Stimulated activated CD4-positive, alpha-beta T cell treated with anti-CD3 and anti-CD28 coated beads, Interleukin-1b, Interleukin-23, amount 100 ng/mL, for 4 hours (primary cell): ENCODE measurements at places on chromosomes 16 and 17.

DNA sequence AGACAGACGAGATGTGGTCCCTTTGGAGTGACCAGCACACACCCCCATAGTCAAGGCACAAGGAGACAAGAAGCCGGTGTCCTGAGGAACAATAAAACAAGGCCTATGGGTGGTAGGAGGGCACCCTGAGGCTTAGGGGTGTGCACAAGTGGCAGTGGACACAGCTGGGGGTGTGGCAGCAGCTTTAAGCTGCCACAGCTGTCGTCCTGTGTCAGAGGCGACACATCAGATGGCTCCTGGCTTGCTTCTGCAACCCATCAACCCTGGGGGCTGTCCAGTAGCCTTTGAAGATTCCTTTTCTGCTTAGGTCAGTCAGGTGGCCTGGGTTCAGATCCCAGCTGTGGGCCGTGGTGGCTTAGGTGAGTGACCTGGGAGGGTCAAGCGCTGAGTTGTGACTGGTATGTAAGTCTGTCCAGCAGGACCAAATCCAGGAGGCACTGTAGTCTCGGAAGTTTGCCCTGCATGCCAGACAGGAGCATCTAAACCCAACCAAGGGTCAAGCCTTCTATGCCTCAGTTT, 15.8 kb downstream of the DRC3 start:
- DNase-seq, result no peak

DNA sequence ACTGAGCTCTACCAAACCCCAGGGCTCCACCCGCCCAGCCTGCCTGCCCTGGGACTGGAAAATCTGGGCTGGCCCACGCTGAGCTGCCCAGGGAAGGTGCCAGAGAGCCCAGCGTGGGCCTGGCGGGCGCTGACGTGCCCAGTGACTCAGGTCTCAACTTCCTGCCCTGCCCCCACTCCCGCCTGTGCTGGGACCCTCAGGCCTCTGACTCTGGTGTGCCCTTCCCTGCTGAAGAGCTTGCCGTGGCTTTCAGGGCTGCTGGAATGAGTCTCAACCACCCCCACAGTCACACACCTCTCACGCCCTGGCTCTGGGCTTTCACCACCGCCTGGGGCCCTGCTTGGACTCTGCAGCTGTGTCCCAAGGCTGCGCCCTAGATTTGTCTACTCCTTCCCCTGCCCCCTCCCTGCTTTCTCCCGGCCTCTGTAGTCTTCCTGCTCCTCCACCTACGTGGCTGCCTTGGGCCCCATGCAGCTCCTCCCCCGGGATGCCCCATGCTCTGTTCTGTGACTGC, 10.4 kb downstream of the LLGL1 start:
- no peak for DNase-seq

DNA sequence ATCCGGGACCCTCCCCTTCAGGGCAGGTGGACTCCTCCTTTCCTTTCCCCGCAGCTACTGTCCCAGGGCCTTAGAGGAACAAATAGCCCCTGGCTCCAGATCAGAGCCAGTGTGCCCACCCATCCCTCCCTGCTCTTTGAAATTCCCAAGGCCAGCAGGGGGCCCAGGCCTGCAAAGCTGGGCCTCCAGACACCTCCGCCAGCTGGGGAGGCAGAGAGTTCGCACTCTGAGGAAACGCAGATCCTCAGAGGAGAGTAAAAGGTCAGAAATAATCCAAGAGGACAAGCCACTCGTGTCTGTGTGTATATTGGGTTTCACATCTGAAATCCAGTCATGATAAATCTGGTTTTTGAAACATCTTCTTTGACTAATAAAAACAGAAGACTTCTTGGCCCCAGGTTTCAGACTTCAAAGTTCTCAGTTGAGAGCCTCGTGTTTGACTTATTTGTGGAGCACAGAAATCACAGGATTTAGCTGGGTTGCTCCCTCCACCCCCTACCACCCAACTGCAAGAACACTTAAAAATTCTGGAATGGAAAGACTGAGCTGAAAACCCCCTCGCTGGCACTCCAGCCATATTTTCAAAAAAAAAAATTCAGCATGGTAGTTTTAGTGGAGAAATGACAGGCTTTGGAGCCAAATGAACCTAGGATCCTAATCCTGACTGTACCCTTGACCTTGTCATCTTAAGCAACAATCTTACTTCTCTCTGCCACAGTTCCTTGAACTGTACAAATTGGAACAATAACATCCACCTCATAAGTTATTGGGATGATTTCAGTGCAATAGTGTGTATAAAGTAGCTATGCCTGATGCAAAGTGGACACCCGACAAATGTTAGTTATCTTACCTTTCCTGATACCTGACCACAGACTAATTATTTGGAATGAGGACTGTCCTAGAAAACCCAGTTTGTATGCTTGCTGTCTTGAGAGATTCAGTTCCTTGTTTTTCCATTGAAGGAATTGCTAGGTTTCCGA, 44.5 kb upstream of the TBX2 start:
- no peak for DNase-seq

- DNase-seq, result no peak
Observed at GRCh38 chr16:85238233-85238647, 126.0 kb upstream of the CIBAR2 start.

GRCh38 chr17:81999976-82000802, 22.5 kb downstream of the CENPX start:
- DNase-seq, result no peak

DNA sequence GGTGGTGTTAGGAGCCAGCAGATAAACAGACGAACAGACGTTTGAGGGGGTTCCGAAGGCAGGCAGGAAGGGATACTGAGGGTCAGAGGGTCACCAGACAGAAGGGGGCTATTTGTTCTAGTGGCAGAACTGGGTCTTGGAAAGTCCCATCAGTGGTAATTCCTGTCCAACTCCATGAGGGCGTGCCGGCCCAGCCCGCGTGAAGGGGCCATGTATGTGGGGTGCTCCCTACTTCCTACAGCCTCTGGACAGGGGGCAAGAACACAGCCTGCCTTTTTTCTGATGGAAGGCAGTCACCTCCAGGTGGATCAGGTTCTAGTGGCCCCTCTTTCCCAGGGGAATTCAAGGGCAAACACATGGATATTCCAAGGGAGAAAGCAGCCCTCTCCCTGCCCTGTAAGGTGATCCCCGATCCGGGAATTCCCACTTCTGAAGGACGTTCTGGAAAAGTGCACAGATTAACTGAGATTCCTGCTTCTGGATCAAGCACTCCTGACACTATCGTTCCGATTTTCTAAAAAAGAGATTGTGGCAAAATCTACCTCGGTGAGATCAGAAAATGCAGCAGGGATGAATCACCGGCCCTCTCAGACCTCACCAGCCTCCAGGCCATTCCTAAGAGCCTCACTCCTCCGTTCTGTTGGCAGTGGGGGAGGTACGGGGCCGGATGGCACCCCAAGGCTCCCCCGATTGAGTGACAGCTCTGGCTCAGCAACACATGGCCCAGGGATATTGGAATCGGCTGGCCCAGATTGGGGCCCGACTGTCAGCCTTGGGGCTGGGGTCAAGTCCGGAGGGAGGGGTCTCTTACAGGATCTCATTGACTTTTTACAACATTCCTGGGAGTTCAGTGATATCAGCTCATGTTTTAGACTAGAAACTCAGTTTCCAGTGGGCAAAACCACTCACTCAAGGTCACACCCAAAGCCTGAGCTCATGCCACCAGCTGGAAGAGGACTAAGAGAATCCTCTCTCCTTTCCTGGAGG, 12.4 kb downstream of the STX1B start:
- no peak for DNase-seq

GRCh38 chr17:35627417-35627816, 40.3 kb downstream of the AP2B1 start:
- no peak for DNase-seq

DNA sequence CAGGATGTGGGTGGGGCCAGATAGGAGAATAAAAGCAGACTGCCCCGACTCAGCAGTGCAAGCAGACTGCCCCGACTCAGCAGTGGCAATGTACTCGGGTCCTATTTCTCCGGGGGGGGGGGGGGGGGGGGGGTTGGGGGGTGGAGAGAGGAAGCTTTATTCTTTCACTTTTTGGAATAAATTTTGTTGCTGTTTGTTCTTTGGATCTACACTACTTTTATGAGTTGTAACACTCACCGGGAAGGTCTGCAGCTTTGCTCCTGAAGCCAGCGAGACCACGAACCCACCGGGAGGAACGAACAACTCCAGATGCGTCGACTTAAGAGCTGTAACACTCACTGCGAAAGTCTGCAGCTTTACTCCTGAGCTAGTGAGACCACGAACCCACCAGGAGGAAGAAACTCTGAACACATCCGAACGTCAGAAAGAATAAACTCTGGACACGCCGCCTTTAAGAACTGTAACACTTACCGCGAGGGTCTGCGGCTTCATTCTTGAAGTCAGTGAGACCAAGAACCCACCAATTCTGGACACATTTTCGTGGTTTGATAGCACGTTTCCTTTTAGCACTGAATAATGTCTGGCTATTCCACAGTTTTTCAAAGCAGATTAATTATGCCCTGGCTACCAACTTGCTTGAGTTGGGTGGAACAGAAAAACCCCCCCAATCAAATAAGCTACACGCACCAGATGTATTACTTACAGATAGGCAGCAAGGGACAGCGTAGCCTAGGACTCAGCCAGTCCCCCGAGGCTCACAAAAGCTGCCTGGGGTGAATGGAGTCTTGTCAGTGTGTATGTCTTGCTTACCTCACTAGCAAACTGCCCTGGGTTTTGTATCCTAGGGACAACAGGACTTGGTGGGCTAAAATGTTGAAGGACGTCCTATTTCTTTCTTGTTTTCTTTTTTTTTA, 11.9 kb downstream of the FZD2 start:
- no peak for DNase-seq

DNA sequence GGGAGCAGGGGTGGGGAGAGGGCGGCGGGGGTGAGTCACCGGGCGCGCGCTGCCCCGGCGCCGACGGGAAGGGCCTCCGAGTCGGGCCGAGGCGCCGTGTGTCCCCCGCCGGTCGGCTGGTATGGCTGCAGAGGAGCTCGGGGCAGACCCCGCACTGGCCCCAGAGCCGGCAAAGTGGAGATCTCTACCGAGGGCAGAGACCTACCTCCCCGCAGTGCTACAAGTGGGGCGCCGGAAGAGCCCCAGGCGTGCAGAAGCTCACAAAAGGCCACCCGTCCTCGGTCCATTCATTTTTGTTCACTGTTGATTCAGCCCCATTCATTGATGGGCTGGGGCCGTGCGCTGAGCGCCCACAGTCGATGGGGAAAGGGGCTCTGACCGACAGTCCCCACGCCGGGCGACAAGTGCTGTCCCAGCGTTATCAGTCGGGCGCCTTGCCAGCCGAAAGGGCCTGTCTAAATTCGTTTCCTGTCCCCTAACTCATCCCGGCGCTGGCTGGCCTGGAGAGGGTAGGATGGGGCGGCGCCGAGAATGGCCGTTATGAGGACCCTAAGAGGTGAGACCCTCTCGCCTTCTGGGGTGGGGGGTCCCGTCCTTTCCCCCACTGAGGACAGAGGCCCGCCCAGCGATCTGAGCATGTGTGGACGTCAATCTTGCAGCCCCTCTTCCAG, 709 bp upstream of the ENO3 start:
- DNase-seq, result no peak

GRCh38 chr16:72847187-72848027, 200.5 kb downstream of the ZFHX3 start:
- DNase-seq, result no peak

DNA sequence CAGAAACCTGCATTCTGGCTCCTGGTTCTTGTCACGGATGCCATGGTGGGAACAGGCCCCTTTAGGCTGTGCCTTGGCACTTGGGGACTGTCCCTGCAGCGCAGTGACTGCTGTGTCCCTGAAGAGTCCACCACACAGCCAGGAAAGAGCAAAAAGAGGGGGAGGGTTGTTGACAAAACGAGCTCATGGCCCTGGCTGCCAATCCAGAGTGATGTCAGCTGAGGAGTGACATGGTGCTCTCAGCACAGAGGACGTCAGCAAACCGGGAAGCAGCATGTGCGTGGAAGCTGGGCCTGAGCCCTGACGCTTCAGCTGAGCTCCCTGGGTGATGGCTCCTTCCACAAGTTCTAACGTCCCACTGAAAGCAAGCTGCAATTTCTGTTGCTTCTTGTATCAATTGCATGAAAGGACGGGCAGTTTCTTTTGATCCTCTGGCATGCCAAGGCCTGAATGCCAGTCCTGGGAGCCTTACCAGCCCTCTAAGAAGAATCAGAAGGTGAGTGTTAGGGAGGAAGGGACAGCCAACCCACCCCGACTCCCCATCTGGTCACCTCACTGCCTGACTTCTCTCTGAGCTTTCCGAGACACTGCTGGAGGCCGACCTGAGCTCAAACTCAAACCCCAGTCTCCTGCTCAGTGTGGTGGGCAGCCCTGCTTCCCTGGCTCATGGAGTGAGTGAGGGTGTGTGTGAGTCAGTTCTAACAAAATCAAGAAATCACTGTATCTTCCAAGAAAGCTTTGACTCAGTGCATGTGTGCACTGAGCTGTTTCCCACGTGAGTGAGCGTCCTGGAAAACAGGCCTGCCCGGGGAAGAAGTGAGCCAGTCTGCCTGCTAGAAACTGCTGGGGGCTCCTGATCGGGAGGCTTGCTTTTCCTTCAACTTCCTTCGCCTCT, 14.7 kb upstream of the WNT3 start:
- no peak for DNase-seq

DNA sequence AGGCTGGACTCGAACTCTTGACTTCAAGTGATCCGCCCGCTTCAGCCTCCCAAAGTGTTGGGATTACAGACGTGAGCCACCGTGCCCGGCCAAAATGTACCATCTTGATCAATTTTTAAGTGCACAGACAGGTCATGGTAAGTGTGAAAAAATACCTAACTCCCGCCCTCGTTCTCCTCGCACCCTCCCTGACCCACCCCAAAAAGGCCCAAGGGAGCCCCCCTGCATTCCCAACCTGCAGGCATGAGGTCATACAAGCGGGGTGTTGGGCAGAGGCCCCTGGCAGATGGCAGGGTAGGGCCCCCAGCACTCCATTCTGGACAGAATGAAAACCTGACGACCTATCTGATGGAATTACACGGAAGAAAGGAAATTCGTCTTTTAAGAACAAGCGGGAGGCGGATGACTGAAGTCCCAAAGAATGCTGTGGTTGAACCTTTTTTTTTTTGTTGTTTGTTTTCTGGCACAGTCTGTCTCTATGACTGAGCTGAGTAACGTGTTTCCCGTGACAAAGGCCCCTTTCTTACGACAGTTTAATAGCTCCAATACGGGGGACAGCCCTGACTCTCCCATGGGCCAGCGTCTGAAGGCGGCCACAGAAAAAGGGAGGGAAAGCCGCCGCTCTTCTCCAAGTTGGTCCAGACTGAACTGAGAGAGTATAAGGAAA, 376.4 kb downstream of the SLC39A11 start:
- no peak for DNase-seq

DNA sequence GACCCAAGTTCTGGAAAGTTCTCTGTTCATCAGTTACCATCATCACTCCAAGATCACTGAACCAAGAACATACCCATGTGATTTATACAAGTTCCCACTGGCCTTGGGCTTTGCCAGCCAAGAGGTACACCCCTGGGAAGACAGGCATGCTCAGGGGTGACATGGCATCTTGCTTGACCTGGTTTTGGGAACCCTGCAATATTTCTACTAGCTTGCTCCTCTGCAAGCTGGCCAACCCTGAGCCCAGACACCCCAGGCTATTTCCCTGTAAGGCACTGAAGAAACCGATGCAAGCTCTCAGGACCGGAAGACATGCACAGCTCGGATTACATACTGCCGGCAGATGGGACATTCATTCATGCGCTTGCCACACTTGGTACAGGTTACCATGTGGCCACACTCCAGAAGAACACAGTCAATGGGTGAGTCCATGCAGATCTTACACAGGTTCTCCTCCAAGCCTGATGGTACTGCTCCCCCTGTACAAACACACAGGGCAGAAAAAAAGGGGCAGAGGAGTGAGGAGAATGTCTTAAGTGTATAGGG, 31.4 kb downstream of the LIG3 start:
- DNase-seq, result no peak

GRCh38 chr17:73010414-73010813, 82.1 kb downstream of the SLC39A11 start:
- no peak for DNase-seq
